ENCODE measurements at places on chromosomes 3 and 15.

GRCh38 chr3:43872901-43873300 is 182.2 kb downstream of the ABHD5 start:
- DNase-seq, result peak; percentile 17

DNA sequence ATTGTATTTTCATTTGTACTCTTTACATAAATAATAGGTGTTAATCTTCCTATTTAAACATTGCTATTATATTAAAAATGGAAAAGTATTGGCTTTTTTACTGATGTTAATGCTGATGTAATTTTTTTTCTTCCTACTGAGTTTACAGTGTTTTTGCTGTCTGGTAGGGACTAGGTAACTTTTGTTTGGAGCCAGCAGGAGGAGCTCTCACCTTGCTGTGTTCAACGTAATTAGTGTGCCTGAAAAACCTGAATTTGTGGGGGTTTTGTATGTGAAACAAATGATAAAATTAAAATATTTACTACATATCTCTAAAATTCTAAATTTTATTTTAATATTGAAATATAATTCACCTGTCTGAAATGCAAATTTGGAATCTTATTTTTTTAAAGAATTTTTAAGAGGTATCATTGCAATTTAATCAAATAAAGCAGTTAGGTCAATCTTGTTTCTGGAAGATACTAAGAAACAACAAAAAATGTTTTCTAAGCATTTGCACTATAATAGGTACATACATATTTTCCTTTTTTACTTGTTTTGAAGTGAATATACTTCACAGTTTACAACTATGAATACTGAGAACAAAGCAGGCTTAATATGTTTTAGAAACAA is 48.8 kb downstream of the EPHA6 start:
- peak; percentile 42 for DNase-seq

DNA sequence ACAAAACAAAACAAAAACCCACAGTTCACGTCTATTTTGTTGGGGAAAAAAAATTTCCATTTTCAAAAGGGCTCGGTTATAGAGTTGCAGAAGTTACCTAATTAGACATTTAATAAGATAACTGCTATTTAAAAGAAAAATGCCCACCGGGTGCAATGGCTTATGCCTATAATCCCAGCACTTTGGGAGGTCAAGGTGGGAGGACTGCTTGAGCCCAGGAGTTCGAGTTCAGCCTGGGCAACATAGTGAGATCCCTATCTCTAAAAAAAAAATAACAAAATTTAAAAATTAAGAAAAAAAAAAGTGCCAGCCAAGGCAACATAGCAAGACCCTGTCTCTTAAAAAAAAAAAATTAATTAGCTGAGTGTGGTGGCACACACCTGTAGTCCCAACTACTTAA is 19.2 kb downstream of the SEC11A start:
- DNase-seq, result no peak

DNA sequence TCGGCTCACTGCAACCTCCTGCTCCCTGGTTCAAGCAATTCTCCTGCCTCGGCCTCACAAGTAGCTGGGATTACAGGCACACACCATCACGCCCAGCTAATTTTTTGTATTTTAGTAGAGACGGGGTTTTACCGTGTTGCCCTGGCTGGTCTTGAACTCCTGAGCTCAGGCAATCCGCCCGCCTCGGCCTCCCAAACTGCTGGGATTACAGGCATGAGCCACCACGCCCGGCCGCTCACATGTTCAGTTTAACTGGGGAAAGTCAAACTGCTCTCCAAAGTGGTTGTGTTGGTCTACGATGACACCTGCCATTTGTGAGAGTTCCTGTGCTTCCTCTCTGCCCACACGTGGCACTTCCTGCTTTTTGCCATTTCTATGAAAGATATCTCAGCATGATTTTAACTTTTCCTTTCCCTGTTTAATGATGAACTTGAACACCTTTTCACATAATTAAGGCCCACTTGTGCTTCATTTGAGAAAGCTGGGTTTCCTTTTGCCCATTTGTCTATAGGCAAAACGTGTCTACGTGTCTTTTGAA is 877 bp upstream of the GP5 start:
- no peak for DNase-seq

- DNase-seq, result no peak
Observed at GRCh38 chr3:87206070-87206469, 21.0 kb upstream of the CHMP2B start.

- DNase-seq, result peak; percentile 5
Observed at GRCh38 chr3:192449036-192449435, 278.3 kb downstream of the FGF12 start.
